Activated CD4-positive, alpha-beta T cell treated with anti-CD3 and anti-CD28 coated beads, Interleukin-2, Interleukin-4, amounts not matched to agents 100 ng/mL and 50 ng/mL, durations not matched to agents 16 hours and 8 hours (primary cell): ENCODE measurements at places on chromosomes 7 and 10.

DNA sequence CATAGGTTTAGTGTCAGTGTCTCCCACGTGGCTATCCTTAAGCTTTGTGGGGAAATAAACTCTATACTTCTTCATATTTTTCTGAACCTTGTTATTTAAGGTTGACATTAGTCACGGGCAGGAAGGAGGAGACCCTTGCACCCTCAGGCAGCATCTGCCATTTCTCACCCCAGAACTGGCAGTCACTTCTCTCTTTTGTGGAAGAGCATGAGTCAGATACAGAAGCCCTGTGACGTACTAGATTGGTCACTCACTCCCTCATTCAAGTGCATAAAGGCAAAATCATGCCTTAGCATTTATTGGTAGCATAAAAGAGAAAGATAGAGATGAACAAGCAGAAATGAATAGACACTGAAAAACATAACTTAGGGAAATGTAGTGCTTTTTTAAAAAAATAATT is 206.0 kb upstream of the MDFIC start:
- peak; percentile 49 for DNase-seq

DNA sequence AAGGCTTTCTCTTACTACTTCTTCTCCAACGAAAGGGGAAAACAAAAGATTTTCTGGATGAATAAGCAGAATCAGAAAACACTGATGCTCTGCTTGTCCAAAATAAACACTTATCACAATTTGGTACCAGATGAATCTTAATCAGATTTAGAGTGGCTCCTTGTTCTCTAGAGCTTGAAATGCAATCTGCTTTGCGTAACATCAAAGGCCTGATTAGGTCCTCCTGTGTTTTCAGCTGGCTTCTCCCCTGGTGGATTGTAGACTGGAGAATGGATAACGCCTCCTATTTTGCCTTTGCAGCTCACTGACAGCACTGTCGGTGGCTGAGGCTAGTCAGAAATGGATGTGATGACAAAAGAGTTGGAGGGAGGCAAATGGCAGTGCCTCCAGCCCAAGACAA is 91.2 kb downstream of the FAM13C start:
- DNase-seq, result no peak

DNA sequence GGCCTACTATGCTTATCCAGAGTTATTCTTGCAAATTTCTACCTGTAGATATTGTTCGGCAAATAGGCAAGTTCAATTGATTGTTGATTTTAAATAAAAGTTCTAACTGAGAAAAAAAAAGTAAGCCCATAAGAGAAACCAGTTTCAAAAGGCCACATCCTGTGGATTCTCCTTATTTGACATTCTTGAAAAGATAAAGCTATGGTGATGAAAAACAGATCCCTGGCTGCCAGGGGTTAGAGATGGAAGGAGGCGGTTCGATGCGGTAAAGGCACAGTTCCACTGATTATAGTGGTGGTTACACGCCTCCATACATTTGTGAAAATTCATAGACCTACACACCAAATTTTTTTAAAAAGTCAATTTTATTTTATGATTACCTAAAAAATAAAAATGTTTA is 347.8 kb downstream of the KCNMA1 start:
- no peak for DNase-seq

DNA sequence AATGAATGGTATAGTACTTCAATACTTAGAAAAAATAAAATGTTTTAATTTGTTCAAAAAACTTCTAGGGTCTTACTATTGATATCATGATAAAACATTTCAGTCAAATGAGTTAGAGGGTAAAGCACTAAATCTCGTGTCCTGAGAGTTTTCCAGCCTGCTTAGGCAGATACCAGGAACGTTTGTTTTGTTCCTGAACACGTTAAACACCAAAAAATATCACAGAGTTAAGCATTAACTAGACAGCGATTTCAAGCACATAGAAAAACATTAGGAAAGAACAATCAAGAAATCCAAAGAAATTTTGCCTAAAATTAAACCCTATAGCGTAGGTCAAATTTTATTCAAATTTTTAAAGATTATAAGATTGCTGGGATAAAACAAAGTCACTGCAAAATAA is 204.6 kb upstream of the AGR3 start:
- DNase-seq, result no peak

DNA sequence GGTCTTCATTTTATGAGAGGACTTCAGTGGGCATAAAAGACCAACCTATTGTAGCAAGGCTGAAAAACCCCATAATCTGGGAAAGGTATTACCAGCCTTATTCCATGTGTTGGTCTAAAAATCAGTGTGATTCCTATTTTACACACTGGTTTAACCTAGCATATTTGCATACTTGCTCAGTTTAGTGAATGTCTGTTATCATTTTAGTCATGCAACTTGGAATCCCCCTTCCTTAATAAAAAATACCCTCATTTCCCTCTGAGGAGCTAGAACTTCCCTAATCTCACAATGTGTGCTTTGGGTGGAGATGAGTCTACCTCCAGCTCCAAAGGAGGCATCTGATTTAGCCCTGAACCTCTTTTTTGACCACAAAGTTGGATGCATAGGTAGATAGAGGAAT is 312.8 kb upstream of the SORCS1 start:
- DNase-seq, result no peak

- DNase-seq, result no peak
These were observed 46.0 kb upstream of the CDK13 start for GRCh38 chr7:39904077-39904486.

- DNase-seq, result no peak
These were observed 7.0 kb upstream of the EVX1 start for GRCh38 chr7:27235387-27236311.

- no peak for DNase-seq
These were observed 39.7 kb downstream of the CDC14C start for GRCh38 chr7:48964074-48964473.

- no peak for DNase-seq
These were observed 85.4 kb downstream of the AVL9 start for GRCh38 chr7:32580646-32581045.

- DNase-seq, result no peak
These were observed 256.9 kb upstream of the AKR1E2 start for GRCh38 chr10:4569151-4569550.

DNA sequence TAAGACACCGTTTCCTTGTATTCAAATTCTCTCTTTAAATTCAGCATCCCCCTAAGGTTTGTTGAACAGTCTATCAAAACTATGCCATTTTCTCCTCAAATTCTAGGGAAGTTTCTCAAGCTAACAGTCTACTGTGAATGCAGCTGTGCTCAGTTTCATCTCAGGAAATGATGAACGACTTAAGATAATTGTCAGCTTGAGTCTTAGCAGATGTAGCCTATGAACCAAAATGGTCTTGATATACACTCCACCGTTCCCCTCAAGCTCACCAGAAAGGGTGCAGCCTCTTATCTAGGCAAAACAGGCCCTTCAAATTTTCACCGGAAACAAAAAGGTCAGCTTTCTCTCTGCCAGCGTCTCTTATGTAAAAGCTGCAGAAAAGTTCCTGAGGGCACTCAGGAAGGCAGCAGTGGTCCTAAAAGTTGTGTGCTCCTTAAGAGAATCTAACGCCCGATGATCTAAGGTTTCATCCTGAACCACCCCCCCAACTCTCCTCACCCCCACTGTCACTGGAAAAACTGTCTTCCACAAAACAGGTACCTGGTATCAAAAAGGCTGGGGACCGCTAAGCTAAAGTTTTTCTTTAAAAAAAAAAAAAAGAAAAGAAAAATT is 2.1 kb downstream of the DNAJC9 start:
- DNase-seq, result no peak

DNA sequence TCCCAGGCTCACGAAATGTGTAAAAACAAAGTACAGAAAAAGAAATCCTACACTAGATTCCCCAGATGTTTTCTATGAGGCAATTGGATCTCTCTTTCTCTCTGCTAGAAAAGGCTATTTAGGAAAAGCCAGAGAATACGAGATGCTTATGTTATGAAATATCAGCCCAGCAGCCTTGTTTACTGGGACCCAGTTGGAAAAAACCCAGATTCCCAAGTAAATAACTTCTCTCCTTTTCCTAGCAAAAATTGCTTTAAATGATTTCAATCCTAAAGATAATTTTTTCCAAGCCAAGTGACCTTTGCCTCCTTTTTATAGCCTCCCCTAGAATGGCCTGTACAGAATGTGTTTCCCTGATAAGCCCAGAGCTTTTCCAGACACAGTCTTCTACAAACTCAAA is 199.3 kb downstream of the PLXNA4 start:
- no peak for DNase-seq

GRCh38 chr7:67955061-67955460 is 958.4 kb downstream of the TYW1 start:
- DNase-seq, result no peak

DNA sequence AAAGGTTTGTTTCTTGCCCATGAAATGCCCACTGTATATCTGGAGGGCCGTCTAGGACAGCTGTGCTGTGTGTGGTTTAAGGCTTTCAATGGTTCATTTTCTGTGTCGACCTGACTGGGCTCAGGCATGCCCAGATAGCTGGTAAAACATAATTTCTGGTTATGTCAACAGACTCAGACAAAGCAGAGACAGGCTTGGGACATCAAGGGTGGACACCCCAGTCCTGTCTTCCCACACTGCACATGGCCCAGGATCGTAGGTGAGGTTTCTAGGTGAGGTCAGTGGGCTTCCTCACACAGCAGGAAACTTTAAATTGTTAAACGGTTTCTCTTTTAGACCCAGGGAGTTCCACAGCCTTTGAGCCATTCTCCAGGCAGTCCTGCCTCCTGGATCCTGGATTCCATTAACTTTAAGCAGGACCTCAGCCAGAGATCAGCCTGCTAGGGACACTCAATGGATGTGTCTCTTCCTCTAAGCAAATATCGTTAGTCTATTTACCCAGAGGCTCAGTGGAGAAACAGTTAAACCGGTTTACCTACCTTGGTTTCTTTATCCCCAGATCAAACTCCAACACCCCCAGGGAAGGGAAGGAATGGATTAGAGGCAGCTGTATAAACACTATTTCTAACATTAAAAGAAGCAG is 66.4 kb downstream of the ST8SIA6 start:
- DNase-seq, result no peak

GRCh38 chr7:158685693-158686092 is 18.9 kb downstream of the NCAPG2 start:
- no peak for DNase-seq

DNA sequence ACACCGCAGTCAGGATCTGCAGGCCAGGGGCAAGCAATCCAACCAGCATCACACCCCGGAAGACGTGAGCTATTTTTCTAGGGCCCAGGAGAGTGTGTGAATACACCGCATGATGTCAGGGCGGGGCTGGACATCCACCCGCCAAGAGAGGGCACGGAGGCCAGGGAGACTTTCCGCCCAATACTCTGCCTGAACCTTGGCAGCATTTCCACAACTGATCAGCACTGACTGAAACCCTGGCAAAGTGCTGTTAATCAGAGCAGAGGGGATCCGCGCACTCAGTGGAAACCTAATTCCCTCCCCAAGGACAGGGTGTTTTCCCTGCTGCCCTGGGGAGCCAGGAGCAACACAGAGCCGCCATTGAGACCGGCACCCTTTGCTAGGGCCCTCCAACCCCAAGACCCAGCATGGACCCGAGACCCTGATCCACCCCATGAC is 8.2 kb downstream of the MAD1L1 start:
- DNase-seq, result no peak

DNA sequence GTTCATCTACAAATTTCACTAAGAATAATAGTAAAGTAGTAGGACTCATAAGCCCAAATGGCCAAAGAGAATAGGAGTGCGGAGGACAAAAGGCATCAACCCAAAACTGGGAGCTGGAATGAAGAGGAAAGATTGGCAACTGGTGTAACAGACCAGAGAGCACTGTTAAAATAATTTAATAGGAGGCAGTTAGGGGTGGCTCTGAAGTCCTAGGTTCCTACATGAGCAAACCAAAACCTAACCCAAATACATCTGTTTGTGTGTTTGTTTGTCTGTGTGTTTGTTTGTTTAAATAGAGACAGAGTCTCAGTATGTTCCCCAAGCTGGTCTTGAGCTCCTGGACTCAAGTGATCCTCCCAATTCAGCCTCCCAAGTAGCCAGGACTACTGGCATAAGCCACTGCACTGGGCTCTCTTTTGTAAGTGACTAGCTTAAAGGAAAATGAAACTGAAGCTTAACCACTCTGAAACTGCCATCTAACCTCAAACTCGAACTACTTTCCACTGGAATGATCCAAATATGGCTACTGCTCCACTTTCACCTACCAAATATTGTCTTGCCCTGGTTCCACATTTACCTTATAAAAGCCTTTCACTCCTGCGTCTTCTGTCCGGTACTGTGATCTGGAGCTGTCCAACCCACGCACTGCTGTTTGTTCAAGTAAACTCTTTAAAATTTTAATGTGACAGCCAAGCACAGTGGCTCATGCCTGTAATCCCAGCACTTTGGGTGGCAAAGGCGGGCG is 94.9 kb downstream of the AKR1D1 start:
- DNase-seq, result peak; percentile 49

GRCh38 chr7:2824678-2825461 is 19.2 kb downstream of the GNA12 start:
- DNase-seq, result no peak
